ENCODE measurements at places on chromosomes 1 and 21.
A peak's percentile ranks its signal among the peaks of the same experiment; 100 is the strongest.

DNA sequence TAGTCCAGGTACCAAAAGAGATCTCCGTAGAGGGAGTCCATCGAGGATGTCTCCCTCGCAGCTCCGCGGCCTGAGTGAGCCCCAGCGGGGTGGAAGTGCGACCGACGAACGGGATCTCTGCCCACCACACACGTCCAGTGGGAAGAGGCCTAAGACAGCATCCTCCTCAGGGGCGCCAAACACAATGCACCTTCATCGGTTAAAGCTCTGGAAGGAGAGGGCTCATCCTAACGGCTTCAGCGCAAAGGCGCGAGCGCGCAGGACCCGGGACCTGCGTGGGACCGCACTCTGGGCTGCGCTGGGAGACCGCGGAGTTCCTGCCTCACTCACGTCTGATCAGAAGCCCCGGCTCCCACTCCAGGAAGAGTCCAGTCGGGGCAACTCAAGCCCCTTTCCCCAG lies 7.6 kb downstream of the SLC25A24 start:
- DNase-seq, result no peak

DNA sequence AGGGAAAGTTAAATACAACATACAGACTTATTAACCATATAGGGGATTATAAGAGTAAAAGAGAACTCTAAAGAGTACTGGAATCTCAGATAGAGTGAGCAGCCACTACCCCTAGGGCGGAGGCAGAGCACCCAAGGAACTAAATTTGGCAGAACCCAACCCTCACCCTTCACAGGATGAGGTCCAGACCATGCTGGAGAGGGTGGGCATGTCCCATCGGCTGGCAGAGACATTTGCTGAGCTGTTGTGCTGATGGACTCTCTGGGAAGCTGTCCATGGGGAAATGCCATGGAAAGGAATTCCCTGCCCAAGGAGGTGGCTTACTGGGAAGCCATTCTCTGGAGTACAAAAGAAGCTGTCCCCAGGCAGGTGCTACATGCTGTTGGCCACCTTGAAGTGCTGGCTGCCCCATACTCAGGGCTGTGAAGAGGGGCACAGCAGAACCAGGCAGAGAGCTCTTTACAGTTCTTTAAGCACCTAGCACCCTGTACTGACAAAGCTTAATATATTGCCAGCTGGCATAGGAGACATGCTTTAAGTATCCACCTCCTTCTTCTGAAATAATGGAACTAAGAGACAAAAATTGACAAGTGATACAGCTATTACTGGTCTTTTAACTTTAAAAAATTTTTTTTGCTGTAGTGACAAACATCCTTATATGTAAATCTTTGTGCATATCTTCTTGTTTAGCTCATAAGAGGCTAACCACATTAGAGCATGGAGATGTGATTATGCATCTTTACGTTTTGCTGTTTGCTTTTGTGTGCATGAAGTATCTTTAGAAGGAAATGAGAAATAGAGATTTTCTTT lies 29.6 kb downstream of the TSNAX start:
- no peak for DNase-seq

DNA sequence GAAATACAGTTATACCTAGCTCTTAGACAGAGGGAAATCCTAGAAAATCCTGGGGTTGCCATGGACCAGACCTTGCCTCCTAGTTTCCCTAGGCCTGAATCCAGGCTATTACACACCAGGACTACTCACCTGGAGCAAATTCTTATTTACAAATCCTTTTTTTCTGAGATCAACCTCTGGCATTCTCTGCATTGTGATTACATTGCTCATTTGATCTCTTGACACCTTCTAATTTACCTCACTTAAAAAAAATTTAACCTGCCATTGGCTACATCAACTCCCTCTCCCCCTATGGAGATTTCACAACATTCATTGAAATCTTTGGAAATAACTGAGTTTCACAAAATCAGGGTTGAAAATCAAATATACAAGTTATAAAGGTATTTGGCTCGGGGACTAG lies 2.9 kb upstream of the C1orf105 start:
- no peak for DNase-seq

DNA sequence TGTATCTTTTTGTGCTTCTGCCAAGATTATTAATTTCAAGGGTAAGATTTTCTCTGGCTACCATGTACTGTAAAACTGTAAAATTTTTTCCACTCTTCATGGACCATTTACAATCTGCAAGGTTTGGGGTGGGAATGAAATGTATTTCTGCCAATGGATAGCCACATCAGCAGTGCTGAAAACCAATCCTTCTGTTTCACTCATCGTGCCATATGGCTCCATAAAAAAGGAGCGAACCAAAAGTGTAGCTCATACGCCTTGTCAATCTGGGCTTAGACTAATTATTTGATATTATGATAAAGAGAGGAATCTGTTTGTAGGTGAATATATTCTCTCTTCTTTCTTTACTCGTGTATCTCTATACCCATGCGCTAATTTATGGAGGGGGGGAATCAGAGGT lies 3.0 kb upstream of the SLC44A5 start:
- DNase-seq, result no peak

DNA sequence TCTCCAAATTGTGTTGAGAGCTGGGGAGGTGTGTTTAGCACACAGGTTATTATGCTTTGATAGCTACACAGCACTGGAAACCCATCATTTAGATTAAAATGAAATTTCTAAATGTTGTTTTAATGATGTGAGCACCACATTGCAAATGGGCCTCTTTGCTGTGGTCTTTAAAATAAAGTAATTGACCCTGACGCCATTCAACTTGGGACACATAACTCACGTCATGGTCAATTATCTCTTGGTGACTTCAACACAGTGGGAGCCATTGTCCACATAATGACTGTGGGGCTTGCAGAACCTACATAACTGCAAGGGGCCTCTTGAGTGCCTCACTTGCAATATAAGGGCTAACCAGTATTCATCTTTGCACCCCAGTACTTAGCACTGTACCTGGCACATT lies 280.4 kb downstream of the HLX start:
- no peak for DNase-seq

DNA sequence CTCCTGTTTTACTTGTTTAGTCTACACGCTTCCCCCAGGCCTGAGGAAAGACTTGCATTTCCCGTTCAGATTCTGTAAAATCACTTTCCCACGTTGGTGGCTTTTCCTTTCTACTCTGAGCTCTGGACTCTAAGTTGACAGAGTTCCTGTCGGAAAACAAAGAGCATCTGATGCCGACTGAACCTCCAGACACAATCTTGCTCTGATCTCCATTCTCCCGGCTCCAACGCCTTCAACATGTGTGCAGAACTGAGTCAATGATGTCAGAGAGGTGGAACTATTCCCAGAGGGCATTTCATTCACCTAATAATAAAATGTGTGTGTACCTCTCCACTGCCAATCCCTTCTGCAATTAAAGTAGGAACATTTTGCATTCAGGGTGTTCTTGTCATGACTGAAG lies 147.7 kb downstream of the MIS18A start:
- DNase-seq, result no peak

- no peak for DNase-seq
Measured at GRCh38 chr21:39633770-39634181, 21.0 kb downstream of the B3GALT5 start.

GRCh38 chr1:201649761-201650622 lies 111.1 kb downstream of the NAV1 start:
- no peak for DNase-seq

- DNase-seq, result no peak
Measured at GRCh38 chr1:165134431-165134830, 222.1 kb downstream of the LMX1A start.

DNA sequence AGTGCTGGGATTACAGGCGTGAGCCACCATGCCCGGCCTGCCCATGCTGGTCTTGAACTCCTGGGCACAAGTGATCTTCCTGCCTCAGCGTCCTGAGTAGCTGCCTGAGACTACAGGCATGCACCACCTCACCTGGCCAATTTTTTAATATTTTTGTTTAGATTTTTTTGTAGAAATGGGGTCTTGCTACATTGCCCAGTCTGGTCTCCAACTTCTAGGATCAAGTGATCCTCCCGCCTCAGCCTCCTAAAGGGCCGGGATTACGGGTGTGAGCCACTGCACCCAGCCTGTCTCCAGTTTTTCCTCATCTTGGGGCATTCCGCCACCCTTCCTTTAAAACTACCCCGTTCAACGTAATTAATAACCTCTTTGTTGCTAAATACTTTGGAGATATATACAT lies 7.4 kb downstream of the PMF1 start:
- DNase-seq, result no peak

DNA sequence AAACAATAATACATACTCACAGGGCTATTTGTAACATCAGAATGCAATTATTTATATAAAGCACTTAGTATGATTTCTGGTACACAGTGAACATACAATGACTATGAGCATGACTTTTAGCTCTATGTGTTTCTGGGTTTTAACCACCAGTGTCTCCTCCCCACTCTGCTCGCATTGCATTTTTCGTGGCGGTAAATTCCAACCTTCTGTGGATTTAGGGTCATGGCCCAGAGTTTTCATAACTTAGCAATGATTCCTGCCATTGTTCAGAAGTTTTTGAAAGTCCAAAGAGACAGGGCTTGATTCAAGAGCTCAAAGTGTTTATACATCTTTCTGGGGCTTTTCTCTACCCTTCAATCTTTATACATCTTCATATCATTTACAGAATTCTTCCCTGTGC lies 191.3 kb downstream of the BACH1 start:
- no peak for DNase-seq

GRCh38 chr1:78619446-78619802 lies 824 bp upstream of the IFI44L start:
- DNase-seq, result no peak

DNA sequence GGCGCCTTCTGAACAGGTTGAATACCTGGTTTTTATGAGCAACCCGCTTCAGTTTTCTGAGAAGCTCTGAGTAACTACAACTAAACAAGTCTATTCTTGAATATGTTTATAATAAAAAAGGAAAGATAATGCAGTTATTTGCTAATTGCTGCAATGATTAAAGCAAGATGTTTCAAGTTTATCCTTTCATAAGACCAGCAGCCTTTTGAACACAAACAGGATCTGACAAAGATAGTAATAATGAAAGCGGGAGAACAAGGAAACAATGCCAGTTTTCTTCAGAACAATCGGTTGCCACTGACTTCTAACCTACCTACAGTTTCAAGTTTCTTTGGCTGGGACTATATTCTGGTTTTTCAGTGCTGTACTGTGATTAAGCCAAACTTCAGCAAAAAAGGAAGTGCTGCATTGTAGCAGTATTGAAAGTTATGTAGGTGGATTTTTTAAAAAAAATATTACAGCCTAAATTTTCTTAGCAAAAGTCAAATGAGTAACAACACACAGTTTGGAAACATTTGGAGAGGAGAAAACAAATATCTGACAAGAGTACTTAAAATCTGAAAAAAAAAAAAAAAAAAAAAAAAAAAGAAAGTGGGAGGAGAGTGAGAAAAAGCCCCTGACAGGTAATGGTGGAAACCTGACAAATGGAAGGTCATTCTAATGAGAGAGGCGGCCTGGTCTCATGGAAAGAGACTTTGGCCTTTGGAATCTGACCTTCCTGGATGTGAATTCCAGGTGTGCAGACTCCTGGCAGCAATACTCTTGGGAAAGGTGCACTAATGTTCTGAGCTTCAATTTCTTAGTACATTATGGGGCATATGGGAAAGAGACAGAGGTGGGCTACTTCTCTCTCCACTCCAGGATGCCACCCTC lies 11.4 kb downstream of the KCNJ15 start:
- no peak for DNase-seq

GRCh38 chr1:42968654-42969053 lies 10.0 kb upstream of the SLC2A1 start:
- DNase-seq, result no peak

- no peak for DNase-seq
Measured at GRCh38 chr1:65265651-65266351, 43.5 kb upstream of the DNAJC6 start.

DNA sequence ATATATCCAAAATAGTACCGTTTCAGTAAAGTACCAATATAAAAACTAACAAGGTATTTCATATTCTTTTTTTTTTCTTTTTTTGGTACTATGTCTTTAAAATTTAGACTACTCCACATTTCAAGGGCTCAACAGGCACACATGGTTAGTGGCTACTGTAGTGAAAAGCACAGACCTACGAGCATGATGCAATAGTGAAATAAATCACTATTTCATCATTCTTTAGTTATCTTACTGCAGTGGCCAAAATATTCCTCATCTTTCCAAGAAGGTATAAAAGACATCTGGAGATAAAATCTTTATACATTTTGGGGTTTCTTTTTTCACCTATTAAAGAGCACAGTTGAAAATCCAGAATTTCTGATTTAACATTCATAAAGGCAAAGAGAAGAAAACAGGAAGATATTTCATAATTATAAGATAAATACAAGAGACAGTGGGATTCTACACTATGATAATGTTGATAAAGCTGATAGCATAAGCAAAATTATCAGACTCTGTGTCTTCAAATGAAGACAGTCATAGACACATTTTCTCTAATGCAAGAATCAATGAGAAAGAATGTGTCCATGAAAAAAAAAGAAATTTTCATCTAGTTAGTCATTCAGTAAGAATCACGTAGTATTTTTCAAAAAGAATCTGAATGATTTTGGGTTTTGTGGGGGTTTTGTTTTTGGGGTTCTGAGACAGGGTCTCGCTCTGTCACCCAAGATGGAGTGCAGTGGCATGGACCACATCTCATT lies 41.9 kb downstream of the CEP170 start:
- no peak for DNase-seq

DNA sequence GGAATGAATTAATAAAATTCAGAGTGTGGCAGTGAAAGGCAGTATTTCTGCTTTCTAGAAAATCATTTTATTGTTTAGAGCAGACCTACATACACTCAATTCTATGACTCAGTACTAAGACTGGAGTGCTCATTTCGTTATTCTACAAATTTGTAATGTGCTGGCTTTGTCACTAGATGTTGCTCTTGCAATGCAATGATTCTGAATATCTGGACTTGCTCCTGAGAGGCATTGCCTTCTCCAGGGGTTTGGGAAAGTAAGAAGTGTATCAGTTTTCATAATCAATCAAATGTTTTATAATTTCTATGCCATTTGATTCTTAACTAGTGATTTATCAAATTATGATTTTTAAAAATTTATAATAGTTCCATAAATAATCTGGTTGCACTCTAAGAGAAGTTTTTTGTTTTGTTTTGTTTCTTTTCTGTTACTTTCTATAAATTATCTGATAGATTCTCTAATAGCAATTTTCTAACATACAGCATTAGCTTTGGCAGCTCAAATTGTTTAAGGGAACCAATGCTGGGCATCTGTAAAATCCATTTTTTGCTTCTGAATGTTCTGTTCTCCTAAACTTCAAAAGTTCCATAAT lies 280.5 kb upstream of the SGIP1 start:
- DNase-seq, result no peak

DNA sequence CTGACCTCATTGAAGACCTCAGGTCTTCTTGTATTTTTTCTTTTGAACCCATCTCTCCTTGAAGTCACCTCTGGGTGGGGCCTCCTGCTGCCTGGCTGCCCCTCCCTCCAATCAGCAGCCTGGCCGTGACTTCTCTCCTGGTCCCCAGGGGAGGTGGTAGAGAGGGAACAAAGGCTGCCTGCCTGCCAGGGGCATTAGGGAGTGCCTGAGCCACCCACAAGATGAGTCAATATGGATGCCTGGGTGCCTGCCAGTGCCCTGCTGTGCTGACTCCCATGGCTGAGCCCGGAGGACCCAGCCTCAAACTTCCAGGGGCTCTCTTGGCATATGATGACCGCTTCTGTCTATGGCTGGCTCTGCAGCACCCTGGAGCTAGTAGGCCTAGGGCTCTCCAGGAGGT lies 5.3 kb upstream of the CDCP2 start:
- DNase-seq, result no peak

- no peak for DNase-seq
Measured at GRCh38 chr1:197638316-197638715, 137.0 kb downstream of the DENND1B start.

- DNase-seq, result peak; percentile 31
Measured at GRCh38 chr1:205285381-205286101, 36.0 kb downstream of the NUAK2 start.
